HFFc6 (cell line): ENCODE measurements at places on chromosomes 7 and 10. TPM values are rescaled to one million over a fixed set of nuclear protein-coding genes. Genes with fewer than 3 reads are reported as not detected.

DIP2C gene
- 24.6 and 26.7 TPM in 2 replicates for total RNA-seq

SLC16A12 gene
- not detected in 3 replicates for total RNA-seq

ADGRA1 gene
- not detected in 2 replicates for total RNA-seq

IL6 gene
- total RNA-seq, result 20.1 to 54.6 TPM (median 28.2 TPM) in 3 replicates

CCDC136 gene
- 7.8 to 13.8 TPM (median 9.1 TPM) in 3 replicates for total RNA-seq

FZD8 gene
- 0.42 and 1.2 TPM in 2 replicates for total RNA-seq

GRCh38 chr7:47100817-47101435 lies 481.0 kb downstream of the TNS3 start:
- no peak for DNase-seq

- no peak for DNase-seq
These were observed 9.2 kb downstream of the GLCCI1 start for GRCh38 chr7:7977774-7978173.

GRCh38 chr7:157495594-157495993 lies 158.8 kb downstream of the DNAJB6 start:
- DNase-seq, result no peak

DNA sequence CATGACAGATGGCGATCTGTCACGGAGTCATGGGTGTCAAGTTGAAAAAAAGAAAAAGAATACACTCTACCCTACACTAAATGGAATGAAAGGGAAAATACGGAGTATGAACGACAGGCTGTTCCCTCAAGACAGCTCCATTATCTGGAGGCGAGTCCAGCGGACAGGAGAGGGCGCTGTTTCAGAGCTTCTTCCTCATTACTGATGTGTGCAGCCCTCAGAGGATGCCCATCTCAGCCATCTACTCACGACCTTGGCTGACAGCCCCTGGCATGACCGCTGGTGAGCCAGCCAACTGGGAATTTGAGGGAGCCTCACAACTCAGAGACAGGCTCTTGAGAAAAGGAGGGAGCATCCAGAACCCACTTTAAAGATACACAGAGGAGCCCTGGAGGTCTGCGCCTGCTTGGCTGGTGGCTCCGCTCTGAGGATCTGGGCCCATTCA lies 49.6 kb upstream of the SMNDC1 start:
- peak; percentile 87 for DNase-seq

DNA sequence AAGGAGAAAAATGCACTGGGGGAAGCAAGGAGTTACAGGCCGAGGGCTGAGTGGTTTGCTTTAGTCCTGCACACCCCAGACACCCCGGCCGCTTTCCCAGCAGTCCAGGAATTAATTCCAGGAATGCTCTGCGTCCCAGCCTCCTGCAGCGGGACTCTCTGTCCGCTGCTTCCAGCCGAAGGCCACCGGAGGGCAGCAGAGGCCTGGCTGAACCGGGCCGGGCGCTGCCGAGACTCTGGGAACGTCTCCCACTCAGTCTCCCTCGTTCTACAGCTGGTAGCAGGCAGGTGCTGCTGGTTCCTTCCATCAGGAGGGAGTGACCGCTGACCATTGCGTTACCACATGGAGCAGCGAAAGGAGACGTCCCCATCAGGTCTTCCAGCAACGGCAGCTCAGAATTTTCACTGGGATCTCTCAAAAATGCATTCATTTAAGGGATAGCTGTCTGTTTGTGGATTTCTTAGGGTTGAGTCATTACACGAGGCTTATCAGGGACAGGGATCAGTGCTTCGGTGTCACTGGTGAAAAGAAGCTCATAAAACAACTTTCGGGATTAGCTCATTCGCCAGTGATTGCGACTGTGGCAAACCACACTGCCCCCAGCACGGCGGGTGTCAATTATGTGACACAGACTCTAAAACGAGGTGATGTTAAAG lies 24.9 kb upstream of the PITRM1 start:
- peak; percentile 83 for DNase-seq

- no peak for DNase-seq
These were observed 61.2 kb upstream of the FAM20C start for GRCh38 chr7:130875-131780.

DNA sequence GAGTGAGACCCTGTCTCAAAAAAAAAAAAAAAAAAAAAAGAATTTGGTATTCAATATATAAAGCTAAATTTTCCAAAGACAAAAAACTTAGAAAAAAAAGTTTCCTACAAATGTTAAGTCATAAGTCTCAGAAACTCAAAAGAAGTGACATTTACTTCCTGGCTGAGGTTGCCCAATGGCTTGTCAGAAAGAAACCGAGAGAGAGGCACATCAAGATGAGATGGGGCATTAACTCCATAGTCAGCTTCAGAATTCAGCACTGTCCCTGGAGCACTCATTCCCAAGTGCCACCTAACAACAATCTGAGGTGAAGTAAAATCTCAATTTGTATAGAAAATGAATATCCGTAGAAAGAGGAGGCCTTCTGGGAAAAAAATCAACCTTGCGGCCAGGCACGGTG lies 6.8 kb upstream of the SPOCK2 start:
- no peak for DNase-seq

DNA sequence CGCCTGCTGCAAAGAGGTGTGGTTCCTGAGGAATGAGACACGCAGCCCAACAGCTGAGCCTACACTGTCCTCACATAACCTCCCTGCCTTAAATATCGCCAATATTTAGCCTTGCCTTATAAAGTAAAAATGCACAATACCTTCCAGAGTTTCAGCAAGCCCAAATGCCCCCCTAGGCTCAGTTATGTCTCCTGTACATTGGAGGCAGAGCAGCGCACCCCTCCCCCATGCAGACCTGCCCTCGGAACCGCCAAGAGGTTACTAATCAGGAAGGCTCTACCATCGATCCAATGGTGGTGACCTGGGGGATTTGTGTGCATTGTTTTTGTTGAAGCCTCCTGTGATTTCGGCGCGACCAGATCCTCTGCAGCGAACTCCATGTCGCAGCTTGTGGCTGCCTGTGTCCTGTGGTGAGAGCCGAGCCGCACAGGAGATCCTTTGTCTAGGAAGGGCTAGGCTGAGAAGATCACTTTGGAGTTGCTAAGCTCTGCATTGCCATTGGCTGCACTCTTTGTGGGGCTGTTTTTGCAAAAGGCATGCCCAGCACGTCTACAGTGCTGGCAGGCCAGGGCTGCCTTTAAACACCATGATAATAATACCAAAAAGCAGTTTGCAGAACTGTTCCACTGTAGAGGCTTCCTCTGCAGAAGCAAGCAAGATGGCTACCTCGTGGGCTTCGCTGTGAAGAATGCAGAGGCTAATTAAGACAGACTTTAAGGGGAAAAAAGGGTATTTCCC lies 40.1 kb downstream of the TET1 start:
- peak; percentile 82 for DNase-seq

GRCh38 chr10:95480901-95481491 lies 80.2 kb downstream of the SORBS1 start:
- no peak for DNase-seq

DNA sequence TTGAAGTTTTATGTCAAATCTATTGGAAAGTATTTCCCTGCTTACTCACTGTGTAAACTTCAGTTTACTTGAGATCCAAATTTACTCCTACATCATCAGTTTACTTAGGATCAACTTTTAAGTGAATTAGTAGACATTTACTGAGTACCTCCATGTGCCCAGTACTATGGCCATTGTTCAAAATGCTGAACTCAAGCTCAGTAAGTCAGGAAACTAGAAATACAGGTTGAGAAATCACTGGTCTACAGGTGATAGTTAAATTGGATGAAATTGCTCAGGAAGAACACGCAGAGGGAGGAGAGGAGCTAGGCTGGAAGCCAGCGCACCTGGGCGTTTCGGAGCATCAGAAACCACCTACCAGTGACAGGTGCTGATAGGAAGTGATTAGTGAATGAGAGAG lies 25.5 kb upstream of the EBLN1 start:
- DNase-seq, result no peak

GRCh38 chr10:19958787-19959186 lies 142.6 kb downstream of the PLXDC2 start:
- no peak for DNase-seq
